ENCODE measurements at places on chromosomes 4 and X. TPM values are rescaled to one million over a fixed set of nuclear protein-coding genes. Genes with fewer than 3 reads are reported as not detected.

DNA sequence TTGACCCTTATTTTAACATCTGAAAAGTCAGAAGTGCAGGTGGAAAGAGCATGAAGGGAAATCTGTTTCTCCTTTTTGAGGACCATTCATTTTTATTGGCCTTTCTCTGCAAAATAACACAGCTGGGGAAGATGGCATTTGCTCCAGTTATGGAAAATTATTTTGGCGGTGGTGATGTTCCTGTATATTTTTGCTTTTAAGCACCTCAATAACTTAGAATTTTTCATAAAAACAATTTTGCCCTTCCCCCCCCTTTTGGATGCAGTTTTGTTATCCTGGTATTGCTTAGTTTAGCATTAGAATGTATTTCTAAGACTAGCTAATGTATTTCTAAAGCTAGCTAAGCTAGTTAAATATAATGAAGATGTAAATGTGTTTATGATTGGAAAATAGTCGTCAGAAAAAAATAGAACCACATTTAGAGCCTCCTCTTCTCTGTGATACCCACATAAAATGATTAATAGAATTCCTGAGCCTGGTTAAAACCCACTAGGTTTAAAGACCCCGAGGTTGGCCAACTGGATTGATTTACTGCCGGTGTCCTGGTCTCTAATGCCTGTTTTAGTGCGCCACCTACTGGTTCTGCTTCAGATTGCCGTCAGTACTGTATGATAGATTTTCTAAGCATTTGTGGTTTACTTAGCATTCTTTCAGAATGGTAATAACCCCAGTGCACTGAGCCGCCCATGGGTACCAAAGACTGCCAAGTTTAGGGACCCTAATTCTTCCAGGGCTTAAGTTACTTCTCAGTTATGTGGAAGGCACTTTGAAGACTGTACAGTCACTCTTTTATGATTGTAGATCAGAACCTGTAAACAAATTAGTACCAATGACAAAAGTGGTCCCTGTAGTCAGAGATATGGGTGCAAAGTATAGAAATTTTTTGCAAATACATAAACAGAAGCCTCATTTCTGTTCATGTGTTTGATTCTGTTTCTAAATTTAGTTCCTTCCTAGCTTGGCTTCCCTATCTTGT lies 11.4 kb downstream of the KLF3 start:
- H3K27ac ChIP-seq = peak overlapping the region; percentile 54
- H3K4me3 ChIP-seq = peak overlapping the region; percentile 29
- peaks cover 4% of the 10 kb centered on the region for H3K36me3 ChIP-seq
- H3K27me3 ChIP-seq = no peaks in the 10 kb centered on the region
- peaks cover 87% of the 10 kb centered on the region for H3K4me1 ChIP-seq

DNA sequence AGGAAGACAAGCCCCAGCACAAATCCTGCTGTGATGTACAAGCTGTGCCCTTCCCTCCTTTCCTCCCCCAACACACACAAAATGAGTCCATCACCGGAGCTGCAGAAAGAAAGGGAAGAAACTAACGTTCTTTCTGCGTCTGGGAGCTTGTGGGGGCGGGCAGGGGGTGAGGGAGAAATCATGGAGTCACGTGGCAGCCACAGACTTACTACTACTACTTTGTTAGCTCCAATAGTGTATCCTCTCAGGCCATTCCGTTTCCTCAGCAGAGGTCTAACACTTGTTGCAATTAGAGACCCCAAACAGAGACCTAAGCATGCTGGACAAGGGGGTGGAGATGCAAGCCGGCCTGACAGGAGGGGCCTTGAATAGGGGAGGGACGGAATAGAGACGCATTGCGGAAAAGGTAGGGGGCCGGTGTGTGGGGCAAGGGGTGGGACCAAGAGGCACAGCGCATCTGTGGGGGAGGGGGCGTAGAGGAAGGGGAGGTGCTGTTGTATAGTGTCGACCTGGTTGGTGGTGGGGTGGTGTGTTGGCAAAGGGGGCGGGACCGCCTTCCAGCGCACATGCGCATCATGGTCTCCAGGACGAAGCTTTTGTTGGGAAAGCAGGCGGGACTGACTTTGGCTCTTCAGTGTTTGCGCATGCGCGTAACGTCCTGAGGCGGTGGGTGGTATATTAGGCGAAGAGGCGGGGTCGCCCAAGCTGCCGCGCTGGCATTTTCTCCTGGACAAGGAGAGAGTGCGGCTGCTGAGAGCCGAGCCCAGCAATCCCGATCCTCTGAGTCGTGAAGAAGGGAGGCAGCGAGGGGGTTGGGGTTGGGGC lies at the start of gene MAGED1:
MAGED1 (plus strand) TSS at position 703 of the 825 bp plus-strand sequence. CDS start 682 bp downstream, outside the sequence.
- H3K4me1 ChIP-seq = no peaks in the 10 kb centered on the region
- DNase-seq = peak; percentile 81

- H3K27ac ChIP-seq = no peak overlapping the region
- no peaks in the 10 kb centered on the region for H3K36me3 ChIP-seq
- H3K27me3 ChIP-seq = no peaks in the 10 kb centered on the region
Measured at GRCh38 chr4:6372649-6373525, 99.5 kb downstream of the PPP2R2C start.

GRCh38 chr4:52197306-52197705 lies 146.2 kb downstream of the SPATA18 start:
- H3K27ac ChIP-seq = no peak overlapping the region
- DNase-seq = no peak
- no peak overlapping the region for H3K4me3 ChIP-seq
- no peaks in the 10 kb centered on the region for H3K4me1 ChIP-seq
- H3K27me3 ChIP-seq = no peaks in the 10 kb centered on the region

DNA sequence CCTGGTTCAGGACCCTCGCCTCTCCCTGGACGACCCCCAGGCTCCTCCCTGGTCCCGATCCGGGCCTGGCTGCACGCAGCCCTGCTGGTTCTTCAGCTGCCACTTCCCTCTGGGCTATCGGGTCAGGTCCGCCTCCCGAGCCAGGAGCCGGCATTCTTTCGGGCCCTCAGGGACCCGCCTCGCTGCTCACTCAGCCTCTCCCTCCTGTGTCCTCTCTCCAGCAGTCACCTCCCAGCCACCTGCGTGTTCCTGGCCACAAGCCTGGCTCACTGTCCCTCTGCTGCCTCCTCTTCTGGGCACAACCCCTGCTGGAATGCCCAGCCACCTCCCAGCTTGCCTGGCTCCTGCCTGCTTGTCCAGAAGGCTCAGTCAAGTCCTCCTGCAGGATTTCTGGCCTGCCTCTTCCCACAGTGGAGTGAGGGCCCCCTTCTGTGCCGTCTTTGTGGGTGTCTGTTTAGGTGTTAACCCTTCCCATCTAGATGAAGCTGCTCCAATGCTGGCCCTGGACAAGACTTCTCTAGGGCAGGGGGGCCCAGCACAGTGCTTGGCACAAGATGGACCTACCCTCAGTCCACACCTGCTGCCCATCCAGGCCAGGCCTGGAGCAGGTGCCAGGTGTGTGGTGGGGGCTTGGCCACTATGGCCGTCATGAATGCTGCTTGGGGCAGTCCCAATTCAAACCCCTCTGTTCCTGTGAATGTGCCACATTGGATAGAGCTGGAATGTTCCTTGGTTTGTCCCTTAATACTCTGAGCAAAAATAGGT lies 2.2 kb downstream of the WFS1 start:
- peaks cover 20% of the 10 kb centered on the region for H3K4me1 ChIP-seq
- no peak overlapping the region for H3K27ac ChIP-seq
- H3K36me3 ChIP-seq = no peaks in the 10 kb centered on the region
- no peak for DNase-seq
- no peaks in the 10 kb centered on the region for H3K27me3 ChIP-seq
- H3K4me3 ChIP-seq = peak overlapping the region; percentile 95

DNA sequence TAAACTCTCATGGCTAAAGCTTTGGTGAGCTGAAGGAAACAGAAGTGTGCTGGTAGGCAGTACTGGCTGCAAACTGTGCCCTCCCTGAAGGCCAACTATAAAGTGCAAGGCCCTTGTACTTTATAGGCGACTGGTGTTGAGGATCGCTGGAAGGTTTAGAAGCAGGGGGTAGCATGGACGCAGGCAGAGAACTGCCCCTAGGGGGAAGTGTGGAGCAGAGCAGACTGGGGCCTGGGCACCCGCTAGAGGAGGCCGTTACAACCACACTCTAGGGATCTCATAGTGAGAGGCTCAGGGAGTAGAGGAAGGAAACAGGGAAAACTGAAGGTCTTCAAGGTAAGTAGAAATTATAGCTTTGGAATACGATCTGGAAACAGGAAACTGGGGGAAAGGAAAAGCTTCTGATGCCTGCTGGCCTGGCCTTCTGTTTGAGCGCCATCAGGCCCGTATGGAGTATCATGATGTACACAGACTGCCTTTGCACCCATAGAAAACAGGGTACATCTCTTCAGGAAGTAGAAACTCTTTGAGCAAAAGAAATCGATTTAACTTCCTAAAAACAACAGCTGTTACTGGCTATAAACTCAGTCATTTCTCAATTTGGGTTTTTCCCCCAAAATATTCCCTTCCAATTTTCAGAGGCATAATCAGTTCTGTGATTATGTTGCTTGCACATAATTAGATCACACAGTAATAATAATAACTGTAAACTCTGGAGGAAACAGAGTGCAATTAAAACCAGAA lies 23.9 kb upstream of the TMSB4X start:
- no peaks in the 10 kb centered on the region for H3K36me3 ChIP-seq
- peaks cover 5% of the 10 kb centered on the region for H3K4me1 ChIP-seq
- no peaks in the 10 kb centered on the region for H3K27me3 ChIP-seq
- peak overlapping the region; percentile 50 for H3K27ac ChIP-seq
- peak; percentile 61 for DNase-seq

GRCh38 chr4:37873386-37873785 lies 17.5 kb upstream of the TBC1D1 start:
- DNase-seq = no peak
- no peaks in the 10 kb centered on the region for H3K27me3 ChIP-seq
- H3K36me3 ChIP-seq = no peaks in the 10 kb centered on the region
- H3K4me1 ChIP-seq = no peaks in the 10 kb centered on the region
- H3K4me3 ChIP-seq = no peak overlapping the region

DNA sequence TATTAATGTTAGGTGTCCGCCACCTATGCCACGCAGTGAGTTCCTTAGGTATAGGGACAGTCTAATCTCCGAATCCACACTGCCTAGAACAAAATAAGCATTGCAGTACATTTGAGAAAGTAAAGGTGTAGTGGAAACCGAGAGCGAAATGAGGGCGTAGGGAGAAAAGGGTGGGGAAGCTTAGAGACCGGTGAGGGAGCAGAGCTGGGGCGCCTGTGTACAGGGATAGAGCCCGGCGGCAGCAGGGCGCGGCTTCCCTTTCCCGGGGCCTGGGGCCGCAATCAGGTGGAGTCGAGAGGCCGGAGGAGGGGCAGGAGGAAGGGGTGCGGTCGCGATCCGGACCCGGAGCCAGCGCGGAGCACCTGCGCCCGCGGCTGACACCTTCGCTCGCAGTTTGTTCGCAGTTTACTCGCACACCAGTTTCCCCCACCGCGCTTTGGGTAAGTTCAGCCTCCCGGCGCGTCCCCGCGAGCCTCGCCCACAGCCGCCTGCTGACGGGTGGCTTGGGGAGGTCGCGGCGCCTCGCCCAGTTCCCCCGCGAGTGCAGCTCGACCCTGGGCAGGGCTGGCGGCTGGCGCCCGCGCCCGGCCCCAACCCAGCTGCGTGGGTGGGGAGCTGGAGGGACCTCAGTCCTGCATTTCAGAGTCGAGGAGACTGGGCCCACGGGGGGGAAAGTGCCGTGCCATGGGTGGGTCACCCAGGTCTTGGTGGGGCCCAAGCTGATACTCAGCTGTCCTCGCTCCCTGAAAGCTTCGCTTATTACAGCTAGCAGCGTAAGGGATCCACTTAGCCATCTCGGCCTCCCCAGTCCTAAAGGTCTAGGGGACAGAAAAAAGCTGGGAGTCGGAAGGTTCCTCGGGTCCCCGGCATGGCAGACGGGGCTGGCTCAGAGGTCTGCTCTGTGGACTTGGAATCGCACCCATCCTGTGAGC lies at the start of gene ANXA3:
ANXA3 (plus strand) TSS at position 351 of the 932 bp plus-strand sequence. CDS start 2,704 bp downstream, outside the sequence.
- no peaks in the 10 kb centered on the region for H3K36me3 ChIP-seq
- DNase-seq = peak; percentile 26

DNA sequence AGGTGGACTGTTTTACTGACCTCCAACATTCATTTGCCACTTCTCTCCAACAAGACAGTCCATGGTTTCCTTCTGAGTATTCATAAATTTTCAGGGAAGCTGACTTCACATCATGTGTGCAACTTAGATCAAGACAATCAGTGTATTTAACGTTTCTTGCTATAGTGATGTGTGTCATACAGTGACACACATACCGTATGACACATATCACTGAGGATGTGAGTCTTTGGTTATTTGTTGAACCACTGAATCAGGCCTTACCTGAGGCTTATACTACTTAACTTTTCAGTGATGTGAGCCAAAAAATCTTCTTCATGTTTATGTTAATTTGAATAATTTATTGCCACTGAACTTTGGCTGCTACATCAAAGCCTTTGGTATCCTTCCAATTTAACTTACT lies 166.8 kb downstream of the BMPR1B start:
- no peaks in the 10 kb centered on the region for H3K27me3 ChIP-seq
- no peak for DNase-seq
- H3K27ac ChIP-seq = no peak overlapping the region
- H3K36me3 ChIP-seq = no peaks in the 10 kb centered on the region

DNA sequence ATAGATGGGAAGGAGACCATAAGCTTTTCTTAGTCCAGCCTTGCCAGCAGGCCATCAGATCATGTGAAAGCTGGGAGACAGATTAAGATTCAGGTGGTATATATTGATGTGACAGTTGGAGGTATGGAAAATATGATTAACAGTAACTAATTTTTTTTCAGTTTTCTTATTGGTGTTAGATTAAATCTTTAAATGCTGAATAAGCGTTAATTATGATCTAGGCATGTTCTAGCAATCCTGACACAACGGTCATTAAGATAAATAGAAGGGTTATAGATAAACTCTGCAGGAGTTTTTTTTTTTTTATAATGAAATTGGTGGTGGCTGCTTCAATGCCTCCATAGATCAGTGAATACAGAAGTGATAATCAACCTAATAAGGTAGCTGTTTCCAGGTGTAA lies 649.5 kb upstream of the TENM3 start:
- H3K4me3 ChIP-seq = no peak overlapping the region
- DNase-seq = no peak
- H3K4me1 ChIP-seq = no peaks in the 10 kb centered on the region
- no peak overlapping the region for H3K27ac ChIP-seq
- no peaks in the 10 kb centered on the region for H3K36me3 ChIP-seq

GRCh38 chr4:151331276-151332042 lies 6.1 kb upstream of the SH3D19 start:
- H3K27ac ChIP-seq = no peak overlapping the region
- no peak for DNase-seq
- H3K4me1 ChIP-seq = no peaks in the 10 kb centered on the region
- no peaks in the 10 kb centered on the region for H3K27me3 ChIP-seq
- no peaks in the 10 kb centered on the region for H3K36me3 ChIP-seq

GRCh38 chrX:10513974-10514373 lies 106.4 kb downstream of the MID1 start:
- no peak overlapping the region for H3K27ac ChIP-seq
- H3K36me3 ChIP-seq = no peaks in the 10 kb centered on the region
- no peaks in the 10 kb centered on the region for H3K4me1 ChIP-seq
- H3K27me3 ChIP-seq = no peaks in the 10 kb centered on the region
- no peak for DNase-seq

The PNMA5 gene
- total RNA-seq = not detected

The RGN gene
- 11.9 TPM for total RNA-seq

The PNMA6A gene
- total RNA-seq = 0.20 TPM

The N4BP2 gene
- 3.5 TPM for total RNA-seq

The GSPT2 gene
- total RNA-seq = 4.0 TPM

The EBP gene
- 3.8 TPM for total RNA-seq
